SK-N-SH (cell line): ENCODE measurements at places on chromosomes 7 and 10. TPM values are rescaled to one million over a fixed set of nuclear protein-coding genes. Genes with fewer than 3 reads are reported as not detected.

- no peak for DNase-seq
These were observed 349.7 kb downstream of the PTEN start for GRCh38 chr10:88213065-88213605.

GRCh38 chr10:133343558-133343957, 3.6 kb upstream of the PRAP1 start:
- no peak for DNase-seq

DNA sequence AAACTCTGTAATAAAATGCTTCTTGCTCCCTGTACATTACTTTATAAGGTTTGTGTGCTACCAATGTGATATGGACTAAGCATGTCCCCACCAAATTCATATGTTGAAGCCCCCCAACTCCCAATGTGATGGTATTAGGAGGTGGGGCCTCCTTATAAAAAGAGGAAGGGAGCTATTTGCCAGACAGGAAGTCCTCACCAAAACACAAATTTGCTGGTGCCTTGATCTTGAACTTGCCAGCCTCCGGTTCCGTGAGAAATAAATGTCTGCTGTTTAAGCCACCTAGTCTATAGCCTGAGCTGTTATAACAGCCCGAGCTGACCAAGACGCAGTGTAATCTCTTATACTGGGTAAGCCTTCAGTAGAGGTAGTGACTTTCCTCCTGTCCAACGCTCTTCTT, 114.5 kb downstream of the INHBA start:
- no peak for DNase-seq

Gene INHBA
- 81.0 and 110 TPM in 2 replicates for polyA plus RNA-seq

DNA sequence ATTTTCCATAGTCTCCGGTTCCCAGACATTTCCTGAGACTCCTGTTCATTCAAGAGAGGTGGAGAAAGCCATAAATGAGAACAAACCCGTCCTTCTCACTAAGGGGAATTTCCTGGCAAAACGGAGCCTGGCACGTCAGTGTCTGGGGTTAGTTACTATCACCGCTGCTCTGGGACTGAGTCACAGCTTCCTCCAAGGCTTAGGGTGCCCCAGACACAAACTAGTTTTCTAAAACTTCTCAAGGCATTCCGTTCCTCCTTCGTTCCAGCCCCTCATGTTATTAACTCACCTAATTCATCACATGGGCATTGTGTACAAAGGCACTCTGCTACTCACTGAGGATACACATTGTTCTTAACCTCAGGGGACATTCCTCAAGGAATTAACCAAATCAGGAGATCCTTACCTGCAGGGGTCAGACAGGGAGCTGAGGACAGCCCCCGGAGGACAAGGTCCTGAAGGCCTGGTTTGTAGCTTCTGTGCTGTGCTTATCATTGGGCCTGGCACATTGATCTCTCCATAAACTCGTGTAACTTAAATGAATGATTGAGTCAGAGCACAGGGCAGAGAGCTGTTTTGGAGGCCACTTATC, 103.0 kb upstream of the KLF6 start:
- no peak for DNase-seq

Gene FAM25C
- not detected in 2 replicates for polyA plus RNA-seq

DNA sequence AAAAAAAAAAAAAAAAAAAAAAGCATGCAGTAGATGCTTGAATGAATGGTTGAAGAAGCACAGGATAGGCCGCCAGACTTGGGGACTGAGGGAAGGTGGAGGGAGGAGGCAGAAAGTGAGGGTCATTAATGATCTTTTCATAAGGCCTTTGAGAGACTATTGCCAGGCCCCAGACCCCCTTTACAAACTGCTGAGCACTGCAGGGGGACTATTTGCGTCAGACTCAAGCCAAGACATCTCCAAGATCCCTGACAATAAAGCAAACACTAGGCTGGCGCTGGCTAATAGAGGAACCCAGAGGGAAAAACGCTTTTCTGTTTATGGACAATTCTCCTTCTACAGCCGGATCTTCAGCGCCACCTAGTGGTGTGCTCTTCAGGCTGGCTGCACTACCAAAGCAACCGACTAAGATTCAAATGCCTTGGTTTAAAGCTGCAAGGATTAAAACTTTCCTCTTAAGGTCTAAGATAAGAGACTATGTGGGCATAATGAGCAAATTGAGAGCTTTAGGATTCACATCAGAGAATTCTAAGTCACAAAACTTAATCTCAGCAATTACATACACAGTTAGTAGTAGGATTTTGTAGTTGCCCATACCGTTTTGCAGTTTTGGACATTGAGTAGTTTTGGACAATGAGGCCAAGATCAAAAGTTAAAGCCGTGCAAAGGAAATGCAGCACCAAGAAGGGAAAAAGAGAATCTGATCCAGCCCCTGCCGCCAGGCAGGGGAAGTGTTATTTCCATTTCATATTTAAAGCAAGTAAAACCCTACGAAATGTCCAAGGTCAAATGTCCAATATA, 17.9 kb upstream of the AGK start:
- DNase-seq = peak; percentile 77

DNA sequence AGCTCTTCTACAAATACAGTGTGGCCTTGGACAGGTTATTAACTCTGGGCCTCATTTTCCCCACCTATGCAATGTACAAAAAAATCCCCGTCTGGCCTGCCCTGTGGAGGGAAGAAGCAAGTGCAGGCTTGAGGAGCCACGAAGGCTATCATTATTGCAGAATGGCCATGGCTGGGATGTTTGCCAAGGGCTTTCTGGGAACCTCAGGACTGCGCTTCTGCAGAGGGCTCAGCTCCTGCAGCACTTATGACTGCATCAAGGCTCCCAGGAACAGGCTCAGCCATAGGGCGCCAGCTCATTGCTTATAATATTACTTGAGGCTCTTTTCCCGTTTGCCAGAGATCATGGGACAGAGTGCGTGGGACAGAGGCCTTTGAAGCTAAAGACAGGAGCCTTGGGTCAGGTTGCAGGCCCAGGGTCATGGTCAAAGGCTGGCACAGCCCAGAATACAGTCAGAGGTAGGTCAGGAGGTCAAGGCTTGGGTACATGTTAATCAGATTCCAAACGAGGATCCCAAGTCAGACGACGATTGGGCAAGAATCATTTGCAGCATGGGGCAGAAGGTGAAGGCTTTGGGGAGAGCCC, 20.6 kb upstream of the C10orf105 start:
- DNase-seq = no peak

GRCh38 chr7:100720671-100721504, 620 bp downstream of the EPO start:
- DNase-seq = peak; percentile 83

Gene FAM107B
- polyA plus RNA-seq = 1.0 and 1.3 TPM in 2 replicates

DNA sequence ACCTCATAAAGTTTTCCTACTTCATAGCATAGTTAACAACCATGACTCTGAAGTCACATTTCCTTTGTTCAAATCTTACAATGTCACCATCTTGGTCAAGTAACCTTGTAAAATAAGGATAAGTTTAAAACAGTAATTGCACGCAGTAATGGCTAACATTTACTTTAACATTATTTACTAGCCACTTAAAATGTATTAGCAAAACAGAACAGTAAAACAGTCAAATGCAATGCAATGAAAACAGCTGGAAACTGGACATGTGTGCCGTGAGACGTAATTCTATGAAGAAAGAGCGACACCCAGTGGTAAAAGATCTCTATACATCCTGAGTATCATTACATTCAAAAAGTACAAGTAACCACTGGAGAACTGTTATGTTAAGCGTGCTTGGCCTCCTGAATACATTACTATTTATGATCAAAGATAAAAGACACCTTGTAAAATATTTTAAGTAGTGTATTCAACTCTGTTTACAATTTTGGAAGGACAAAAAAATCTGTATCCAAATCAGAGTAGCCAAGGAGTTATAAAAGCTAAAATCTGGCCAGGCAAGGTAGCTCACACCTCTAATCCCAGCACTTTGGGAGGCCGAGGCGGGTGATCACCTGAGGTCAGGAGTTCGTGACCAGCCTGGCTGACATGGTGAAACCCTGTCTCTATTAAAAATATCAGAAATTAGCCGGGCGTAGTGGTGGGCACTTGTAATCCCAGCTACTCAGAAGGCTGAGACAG, 27.2 kb downstream of the ATE1 start:
- DNase-seq = peak; percentile 65

Gene WDR37
- polyA plus RNA-seq = 11.9 and 13.4 TPM in 2 replicates

Gene ANXA8L1
- polyA plus RNA-seq = 0.16 and 0.21 TPM in 2 replicates

GRCh38 chr7:124171068-124171467, 138.2 kb upstream of the TMEM229A start:
- DNase-seq = peak; percentile 4

GRCh38 chr7:137007001-137007694, 138.7 kb downstream of the CHRM2 start:
- DNase-seq = no peak

DNA sequence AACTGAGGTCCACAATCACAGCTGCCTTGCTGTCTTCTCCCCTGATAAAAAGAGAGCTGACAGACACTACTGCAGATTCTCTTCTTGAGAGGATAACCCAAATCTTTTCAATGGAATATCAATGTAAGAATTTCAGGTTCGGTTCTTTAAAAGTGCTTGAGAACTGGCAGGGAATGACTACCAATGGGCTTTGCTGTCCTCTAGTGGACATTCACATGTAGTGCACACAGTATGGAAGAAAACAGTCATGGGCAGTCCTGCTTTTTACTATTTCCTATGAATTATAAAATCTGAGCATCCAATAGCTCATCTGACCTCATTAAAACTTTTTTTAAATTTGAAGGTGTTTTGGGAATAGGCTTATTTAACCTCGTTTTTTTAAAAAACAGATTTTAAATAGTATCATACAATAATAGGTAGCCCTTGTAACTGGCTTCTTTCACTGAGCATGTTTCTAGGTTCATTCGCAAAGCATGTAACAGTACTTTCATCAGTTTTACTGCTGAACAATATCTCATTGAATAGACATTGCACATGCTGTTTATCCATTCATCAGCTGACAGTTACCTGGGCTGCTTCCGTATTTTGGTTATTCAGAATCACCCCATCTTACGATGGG, 18.3 kb downstream of the FZD9 start:
- peak; percentile 75 for DNase-seq
